ENCODE measurements at places on chromosomes 1 and 21.

GRCh38 chr21:29715089-29715488, 224.7 kb downstream of the GRIK1 start:
- DNase-seq: no peak

- no peak for DNase-seq
These were observed 67.3 kb downstream of the PTGER3 start for GRCh38 chr1:70980361-70980760.

- no peak for DNase-seq
These were observed 13.7 kb upstream of the TTC4 start for GRCh38 chr1:54701996-54702395.

DNA sequence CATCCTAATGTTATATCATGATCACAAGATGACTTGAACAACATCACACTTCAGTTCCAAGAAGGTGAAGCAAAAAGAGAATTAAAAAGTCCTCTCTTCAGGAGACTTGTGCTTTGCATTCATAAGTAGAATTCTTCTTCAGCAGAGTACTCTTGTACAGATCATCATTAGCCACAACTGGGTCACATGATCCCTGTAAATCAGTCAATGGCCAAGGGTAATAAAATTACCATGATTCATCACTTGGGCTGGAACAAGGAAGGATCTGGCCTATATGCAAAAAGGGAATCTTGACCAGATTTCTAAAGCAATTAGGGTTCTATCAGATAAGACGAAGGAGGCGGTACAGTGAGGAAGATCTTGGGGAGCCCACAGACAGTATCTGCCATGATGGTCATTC, 458.0 kb upstream of the DEPDC1 start:
- DNase-seq: no peak

DNA sequence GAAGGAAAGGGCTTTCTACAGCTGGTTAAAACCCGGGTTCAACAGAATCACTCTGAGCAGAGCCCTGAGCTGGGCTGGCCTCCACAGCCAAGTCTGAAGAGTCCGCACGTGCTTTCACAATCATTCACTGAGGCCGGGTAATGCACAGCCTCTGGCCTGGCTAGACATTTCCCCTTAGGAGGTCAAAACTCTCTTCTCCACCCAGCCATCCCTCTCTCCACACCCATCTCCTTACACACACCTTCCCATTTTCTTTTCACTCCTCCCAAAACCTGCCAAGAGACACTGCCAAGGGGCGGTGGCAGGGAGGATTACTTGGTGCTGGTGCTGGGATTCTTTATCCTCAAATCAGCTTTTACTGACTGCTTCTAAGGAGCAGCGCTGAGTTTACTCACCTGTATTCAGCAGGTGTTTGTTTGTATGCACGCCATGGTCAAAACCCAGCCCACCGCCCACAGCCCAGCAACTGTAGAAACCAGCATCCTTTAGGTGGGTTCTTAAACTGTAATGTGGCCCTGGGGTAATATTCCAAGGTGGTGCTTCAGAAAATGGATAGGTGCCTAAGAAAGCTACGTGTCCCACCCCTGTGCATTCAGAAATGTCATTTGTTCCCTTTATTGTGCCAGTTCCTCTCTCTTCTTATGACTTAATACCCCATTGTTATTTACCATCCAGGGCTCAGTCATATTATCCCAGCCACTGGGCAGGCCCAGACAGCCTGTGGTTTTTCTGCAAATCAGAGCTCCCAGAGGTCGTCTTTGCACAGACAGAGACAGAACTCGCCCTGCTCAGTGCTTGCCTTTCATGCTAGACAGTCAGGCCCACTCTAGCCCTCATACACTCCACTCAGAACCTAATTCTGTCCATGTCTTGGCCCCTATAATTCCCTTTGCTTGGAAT, 80.2 kb downstream of the ADSS2 start:
- no peak for DNase-seq

DNA sequence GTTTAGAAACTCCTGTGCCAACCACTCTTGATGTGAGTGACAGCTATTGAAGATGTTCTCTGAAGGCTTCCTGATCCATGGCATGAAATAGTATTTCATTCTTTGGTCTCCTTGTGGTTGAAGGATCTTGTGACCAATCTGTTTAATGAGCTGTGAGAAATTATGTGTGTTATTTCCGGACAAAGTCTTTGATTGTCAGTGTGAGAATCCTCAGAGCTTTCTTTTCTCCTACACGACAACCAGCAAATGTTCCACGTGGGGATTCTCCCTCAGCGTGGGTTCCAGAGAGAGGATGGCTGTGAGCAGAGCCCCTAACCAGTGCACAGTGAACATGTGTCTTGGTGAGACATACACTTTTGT, 45.0 kb upstream of the HOOK1 start:
- no peak for DNase-seq

DNA sequence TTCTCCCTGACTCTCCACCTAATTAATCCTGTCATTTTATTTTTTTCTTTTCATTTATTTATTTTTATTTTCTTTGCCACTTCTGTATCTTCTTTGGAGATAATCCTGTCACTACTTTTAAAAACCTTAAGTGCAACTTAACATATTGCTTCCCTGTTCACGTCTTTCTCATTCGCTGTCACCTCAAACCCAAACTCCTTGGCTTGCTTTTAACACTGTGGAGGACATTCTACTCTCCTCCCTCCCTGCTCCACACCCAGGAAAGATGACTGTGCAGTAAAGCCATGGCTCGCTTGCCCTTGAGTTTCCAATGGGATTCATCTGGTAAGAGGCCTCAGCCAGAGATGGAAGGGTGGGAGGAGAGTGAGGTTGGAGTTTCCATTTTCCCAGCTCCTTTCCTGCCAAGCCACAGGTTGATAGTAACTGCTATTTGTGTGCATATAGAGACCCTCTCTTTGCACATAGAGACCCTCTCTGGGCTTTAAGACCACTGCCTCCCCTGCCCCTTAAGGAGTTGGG, 6.4 kb upstream of the BRWD1 start:
- no peak for DNase-seq

DNA sequence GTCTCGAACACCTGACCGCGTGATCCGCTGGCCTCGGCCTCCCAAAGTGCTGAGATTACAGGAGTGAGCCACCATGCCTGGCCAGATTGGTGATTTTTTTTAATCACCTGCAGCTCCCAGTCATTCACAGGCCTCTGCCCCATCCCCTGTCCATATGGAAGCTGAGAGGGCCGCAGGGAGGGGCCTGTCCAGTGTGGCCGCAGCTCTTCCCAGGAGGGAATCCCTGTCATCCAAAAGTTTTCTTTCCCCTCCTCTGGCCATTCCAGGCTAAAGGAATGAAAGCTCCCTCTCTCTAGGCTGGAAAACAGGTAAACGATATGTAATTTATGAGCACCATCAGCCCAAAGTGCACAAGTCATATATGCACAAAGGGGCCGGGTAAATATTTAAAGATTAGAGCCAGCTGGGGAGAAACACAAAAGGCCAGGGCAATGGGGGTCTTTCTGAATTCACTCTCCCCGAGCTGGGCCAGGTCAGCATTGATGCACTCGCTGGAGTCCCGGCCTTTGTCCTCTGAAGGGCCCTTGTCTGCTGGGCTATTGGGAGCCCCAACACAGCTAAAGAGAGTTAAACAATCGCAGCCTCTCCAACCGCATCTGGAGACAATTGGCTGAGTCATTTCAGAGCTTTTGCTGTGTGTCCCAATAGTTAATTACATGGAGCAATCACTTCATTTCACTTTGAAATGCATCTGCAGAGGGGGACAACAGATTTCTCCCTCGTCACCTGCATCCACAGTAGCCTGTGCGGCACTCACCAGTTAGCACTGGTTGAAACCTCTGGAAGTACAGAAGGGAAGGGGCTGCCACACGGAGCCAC, 3.8 kb upstream of the HES3 start:
- DNase-seq: no peak

GRCh38 chr1:167987174-167987573, 50.3 kb upstream of the MPC2 start:
- no peak for DNase-seq

- DNase-seq: no peak
These were observed 58.2 kb downstream of the NFASC start for GRCh38 chr1:204928671-204929486.

DNA sequence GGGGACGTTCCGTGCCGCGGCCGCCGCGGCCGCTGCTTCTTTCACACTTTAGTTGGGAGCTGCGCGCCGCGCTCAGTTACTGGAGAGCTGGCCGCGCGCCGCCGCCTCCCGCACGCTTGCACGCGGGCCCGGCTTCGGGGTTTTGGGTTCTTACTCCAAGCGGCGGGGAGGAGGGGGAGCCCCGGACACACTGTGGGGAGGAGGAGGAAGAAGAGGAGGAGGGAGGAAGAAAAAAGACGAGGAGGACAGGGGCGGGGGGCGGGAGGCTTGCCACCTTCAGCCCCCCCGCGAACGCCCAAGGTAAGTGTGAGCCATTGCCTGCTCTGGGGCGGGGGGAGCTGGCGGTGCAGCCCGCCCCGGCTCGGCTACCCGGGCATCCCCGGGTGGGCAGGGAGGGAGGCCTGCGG, 243 bp downstream of the C1orf21 start:
- no peak for DNase-seq

DNA sequence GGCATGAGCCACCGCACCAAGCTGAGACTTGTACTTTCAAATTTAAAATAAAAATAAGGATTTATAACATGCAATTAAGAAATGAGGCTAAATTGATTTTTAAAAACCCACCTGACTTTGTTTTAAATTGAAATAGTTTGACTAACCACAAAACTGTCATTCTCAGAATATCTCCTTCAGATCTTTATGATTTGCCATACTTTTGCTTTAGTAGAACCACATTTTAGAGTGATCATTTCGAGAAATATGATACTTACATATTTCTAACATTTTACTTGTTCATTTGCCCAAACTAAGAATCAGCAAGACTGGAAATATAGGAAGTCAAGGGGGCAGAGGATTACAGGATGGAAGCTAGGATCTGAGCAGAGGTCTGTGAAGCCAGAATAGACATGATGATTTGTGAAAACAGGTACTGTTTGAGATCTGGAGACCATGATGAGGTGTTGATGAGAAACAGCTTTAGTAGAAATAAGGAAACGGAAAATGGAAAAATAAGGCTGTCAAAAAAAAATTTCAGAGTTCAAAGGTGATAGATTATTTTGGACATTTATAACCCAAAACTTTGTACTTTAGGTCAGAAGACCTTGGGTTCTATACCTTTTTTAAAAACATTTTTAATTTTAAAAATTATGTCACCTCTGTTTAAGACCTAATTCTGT, 44.8 kb downstream of the GIPC2 start:
- DNase-seq: no peak

- no peak for DNase-seq
These were observed 17.4 kb upstream of the IFNAR2 start for GRCh38 chr21:33212159-33212851.

DNA sequence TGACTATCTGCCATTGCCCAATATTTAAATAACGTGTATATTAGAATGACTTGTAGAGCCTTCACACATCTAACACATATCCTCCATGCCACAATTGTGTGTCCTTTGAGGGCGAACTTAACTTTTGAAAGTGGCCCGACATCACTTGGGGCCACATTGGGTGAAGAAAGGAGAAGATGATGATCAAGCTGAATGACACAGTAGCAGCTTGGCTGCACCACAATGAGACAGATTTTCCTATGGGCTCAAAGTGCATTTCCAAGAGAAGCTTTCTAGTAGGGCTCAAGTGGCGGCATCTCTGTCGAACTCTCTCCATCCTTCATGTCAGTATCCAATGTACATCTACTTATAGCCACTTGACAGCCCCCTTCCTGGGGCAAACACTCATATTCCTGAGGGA, 3.7 kb upstream of the BGLAP start:
- DNase-seq: no peak

DNA sequence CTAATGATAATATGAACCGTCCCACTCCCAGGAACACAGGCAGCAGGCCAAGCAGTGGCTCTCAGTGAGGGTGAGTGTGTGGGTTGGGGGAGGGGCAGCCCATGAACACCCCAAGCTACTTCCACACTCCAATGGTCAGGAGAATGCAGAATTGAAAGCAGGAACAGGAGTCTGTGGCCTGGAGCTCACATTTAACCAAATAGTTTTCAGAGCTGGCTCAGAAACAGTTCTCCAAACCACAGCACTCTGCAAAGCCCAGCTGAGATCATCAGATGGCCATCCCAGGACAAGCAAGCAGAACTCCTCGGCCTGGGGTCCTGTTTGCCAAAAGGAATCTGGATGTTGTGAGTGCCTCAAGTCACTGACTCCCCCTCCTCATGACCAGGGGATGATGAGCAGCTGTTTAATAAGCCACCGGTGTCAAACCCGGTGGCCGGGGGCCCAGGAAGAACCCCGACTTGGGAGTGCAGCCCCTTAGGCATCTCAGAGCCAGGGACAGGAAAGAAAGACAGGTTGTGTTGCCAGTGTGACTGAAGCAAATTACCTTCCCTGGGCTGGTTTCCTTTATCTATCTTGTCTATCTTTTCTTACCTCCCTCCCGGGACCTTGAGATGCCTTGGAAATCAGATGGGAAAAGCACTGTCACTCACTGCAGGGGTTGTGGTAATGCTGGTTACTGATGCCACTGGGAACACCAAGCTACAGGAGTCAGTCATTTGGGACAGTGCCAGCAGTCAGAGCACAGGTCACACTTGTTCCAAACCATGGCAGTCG, 20.4 kb downstream of the DEGS1 start:
- no peak for DNase-seq

GRCh38 chr21:14550135-14550534, 4.0 kb upstream of the SAMSN1 start:
- no peak for DNase-seq

GRCh38 chr1:42952303-42953001, 6.2 kb downstream of the SLC2A1 start:
- DNase-seq: no peak
